Right cardiac atrium (tissue), 5 donors: ENCODE measurements at places on chromosomes 12 and 14. TPM values are rescaled to one million over a fixed set of nuclear protein-coding genes. Genes with fewer than 3 reads are reported as not detected.

Gene PLBD1
- 12.7 TPM for polyA plus RNA-seq

Gene ATG101
- 33.0 TPM for polyA plus RNA-seq

Gene NKX2-1
- not detected for polyA plus RNA-seq

Gene TPH2
- not detected for polyA plus RNA-seq

Gene KRT86
- polyA plus RNA-seq = not detected

Gene FANCM
- polyA plus RNA-seq = 1.9 TPM

Gene KRT71
- polyA plus RNA-seq = not detected

Gene B3GNT4
- 0.36 TPM for polyA plus RNA-seq

Gene SOAT2
- polyA plus RNA-seq = 0.07 TPM

Gene TMEM179
- 1.4 TPM for polyA plus RNA-seq

Gene SLCO1B1
- not detected for polyA plus RNA-seq
